ENCODE measurements at places on chromosomes 7 and 10.

DNA sequence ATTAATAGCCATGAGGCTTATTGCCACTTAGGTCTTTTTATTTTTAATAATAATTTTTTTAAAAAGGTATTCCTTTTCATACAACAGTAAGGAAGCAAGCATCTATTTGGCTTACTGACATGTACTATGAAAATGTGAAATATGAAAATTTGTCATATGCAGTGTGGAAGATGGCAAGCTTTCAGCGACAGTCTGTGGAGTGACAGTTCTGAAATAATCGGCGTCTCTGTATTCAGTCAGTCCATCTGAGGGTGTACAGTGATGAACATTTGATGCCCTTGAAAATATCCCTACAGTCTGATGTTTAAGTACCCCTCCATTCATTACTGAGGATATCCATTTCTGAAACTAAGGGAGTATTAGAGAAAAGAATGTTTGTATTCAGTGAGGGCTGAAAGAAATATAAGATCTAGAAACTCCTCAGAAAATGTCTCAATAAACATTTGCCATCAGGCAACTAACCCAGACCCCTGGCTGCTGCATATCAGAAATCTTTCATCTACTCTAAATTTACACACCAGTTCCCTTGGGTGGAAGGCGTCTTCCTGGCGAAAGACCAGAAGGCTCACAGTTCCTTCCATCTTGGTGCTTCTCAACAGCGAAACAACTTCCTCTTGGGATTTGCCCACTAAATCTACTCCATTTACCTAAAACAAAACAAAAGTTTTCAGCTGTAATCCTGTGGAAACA is 440.6 kb downstream of the PARD3 start:
- DNase-seq, result no peak

- DNase-seq, result no peak
Measured at GRCh38 chr7:27254625-27255024, 12.0 kb downstream of the EVX1 start.

DNA sequence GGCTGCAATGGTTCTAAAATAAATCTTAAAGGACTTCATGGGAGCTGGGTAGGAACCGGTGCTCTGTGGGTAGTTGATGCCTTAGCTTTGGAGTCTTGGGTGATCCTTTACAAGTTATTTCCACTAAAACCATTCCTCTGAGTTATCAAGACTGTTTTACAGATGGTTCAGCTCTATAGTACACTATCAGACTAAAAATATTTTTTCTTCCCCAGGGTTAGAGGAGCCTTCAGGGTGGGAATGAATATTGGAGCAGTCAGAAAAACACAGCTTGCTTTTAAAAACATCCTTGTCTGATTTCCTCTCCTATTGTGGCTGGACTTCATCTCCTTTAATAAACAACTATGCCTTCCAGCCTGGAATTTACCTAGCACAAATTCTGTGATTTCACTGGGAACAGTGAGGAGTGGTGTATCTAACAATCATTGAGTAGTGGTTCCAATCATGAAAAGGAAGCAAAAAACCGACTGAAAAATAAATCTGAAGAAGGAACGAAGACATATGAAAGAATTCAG is 102.6 kb upstream of the AFAP1L2 start:
- DNase-seq, result no peak

DNA sequence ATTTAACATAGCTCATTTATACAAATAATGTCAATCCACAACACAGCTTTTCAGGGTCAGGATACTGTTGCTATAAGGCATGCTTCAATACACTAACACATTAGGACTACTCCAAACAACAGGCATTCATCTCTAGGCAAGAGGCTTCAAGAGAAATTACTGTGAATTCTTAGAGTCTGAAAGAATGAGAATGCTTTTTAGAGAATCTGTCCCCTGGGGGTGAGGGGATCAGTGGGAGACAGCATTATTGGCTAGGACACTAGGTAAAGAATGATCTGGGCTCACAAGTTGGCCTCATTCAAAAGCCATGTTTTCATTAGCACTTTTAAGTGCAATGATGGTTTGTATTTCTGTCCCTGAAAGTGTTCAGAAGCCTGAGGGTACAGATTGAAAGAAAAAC is 132.6 kb downstream of the SEMA3D start:
- DNase-seq, result no peak

- peak; percentile 86 for DNase-seq
Measured at GRCh38 chr7:14761510-14762296, 140.8 kb downstream of the DGKB start.

DNA sequence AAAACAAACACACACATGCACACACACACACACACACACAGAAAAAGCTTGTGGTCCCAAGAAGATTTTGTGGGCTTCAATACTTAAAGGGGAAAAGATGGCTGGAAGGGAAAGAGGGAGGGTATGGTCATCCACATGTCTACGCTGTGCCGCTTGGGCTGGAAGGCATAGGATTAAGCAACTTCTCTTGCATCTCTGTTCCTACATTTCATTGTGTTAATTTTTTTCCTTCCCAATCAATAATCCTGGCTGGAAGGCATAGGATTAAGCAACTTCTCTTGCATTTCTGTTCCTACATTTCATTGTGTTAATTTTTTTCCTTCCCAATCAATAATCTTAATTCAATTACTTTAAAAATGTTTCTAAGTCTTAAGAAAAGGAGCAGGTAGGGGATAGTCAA is 30.6 kb downstream of the C10orf120 start:
- DNase-seq, result no peak

DNA sequence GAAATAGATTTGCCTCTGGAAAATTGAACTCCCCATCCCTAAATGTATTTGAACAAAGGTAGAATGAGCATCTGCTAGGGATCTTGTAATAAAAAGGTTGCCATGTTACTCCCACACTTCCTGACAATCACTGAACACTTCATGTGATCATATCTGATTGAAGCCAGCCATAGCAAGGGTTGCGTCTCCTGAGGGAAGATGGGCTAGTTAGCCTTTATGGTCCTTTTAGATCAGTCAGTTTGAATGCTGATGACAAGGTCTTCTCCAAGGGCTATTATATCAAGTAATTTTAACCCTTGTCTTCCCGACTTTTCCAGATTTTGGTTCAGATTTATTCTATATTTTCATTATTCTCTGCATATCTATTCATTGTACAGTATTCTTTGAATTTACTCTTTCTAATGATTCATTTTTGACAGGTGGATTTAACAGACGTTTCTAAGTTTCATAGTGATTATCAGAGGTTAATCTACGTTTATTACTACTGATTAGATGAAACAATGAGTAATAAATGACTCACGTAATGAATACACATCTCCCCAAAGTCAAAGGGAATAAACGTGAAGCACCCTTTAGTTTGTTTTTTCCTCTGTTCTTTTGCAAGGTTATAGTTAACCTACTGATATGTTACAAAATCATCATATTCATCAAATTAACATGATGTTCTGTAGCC is 28.1 kb downstream of the CSGALNACT2 start:
- no peak for DNase-seq

- DNase-seq, result no peak
Measured at GRCh38 chr7:150367677-150368095, 936 bp upstream of the REPIN1 start.

- DNase-seq, result no peak
Measured at GRCh38 chr10:82736305-82736704, 861.3 kb downstream of the NRG3 start.

DNA sequence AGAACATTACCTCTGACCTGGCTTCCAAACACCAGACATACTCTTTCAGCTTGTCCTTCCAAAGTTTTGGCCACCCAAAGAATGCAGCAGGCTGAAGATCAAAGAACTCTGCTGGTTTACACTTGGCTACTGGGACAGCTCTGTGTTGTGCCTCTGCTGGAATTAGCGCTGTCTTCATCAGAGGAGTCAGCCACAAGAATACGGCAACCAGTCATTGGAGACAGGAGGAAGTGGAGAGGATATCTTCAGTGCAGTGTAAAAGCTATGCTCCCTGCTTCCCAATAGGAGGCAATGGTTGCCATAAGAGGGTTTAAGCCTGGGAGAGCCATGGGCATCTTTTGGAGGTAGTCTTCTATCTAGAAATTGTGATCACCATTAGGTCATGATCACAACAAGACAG is 126.7 kb upstream of the WNT16 start:
- no peak for DNase-seq

- peak; percentile 88 for DNase-seq
Measured at GRCh38 chr10:44310762-44311562, 73.9 kb downstream of the CXCL12 start.

DNA sequence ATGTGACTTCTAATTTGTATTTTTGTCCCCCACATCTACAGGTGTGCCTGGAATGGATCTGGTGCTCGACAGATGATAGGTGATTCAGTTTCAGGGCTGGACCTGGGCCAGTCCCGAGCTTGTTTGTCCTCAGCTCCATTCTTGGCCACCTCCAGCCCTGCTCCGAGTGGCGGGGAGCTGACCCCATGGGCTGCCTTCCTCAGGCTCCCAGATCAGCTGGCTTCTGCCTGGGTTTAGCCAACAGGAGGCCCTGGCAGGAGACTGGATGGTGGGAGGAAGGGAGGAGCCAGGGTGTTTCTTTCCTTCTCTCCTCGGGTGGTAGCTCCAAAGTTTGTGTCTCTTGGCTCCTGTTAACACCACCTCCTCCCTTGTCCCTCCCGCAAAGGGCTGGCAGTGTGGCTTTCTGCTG is 75.2 kb downstream of the CDH23 start:
- DNase-seq, result peak; percentile 30

DNA sequence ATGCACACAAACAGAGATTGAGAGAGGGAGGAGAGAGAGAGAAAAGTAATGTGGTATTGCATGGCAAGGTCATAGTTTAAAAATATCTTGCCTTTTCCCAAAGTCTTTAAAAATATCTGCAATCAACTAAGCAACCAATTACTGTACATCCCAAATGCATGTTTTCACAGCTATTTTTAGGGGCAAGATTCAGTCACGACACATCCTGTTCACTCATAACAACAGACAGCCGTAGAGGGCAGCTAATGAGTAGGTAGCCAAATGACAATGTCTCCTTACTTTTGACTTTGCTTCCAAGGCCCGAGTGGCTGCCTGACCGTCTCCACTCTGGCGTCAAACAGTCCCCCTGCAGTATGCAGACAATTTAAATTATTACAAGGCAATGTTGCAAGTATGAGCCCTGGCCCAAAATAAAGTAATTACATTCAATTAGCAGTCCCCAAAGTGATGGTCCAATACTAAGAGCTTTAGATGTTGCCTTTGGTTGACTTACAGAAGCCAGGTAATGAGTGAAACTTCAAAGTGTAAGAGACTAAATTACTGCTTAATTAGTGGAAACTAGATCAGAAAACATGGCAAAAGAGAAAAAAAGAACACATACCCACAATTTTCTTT is 162.9 kb downstream of the MBL2 start:
- no peak for DNase-seq

DNA sequence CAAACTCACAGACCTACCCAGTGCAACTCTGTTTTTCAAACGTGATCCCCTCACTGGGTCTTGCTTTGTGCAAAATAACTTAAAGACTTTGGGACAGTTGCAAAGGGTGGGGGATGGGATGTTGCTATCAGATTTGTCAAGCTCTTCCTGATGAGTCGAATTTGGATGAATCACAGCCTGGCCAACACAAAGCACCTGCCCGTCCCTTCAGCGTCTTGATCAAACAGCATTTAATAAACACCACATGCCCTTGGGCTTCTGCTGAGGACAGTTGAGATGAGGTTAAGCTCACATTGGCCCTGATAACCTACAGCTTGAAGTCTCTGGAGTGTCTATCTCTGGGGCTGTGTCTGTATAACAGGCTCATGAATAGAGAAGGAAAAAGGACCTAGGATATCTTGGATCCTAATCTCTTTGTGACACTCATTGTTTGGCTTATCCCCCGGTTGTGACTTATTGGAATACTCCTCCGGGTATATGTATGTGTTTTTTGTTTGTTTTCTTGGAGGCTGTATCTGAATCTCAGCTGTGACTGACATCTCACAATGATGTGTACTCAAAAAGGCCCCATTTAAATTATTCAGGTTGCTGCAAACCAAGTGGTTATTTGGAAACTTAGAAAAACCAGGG is 132.6 kb upstream of the NAMPT start:
- DNase-seq, result no peak

DNA sequence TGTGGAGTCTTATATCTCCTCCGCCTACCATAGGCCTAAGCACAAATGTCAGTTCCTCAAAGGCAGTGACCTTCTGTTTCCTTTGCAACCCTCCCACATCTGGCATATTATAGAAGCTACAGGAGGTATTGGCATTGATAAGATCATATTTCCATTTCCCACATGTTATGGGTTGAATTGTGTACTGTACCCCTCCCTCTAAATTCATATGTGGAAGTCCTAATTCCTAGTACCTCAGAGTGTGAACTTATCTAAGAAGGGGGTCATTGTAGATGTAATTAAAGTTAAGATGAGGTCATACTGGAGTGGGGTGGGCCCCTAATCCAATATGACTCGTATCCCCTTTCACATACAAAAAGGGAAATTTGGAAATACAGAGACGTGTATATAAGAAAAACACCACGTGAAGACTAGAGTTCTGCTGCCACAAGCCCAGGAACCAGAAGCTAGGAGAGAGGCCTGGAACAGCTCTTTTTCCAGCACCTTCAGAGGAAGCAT is 6.1 kb upstream of the LAMB4 start:
- DNase-seq, result no peak

GRCh38 chr10:97230146-97230545 is 44.4 kb upstream of the SLIT1 start:
- DNase-seq, result no peak

- DNase-seq, result no peak
Measured at GRCh38 chr7:45690762-45691150, 116.6 kb downstream of the ADCY1 start.
